ENCODE measurements at places on chromosomes 7 and 10.

DNA sequence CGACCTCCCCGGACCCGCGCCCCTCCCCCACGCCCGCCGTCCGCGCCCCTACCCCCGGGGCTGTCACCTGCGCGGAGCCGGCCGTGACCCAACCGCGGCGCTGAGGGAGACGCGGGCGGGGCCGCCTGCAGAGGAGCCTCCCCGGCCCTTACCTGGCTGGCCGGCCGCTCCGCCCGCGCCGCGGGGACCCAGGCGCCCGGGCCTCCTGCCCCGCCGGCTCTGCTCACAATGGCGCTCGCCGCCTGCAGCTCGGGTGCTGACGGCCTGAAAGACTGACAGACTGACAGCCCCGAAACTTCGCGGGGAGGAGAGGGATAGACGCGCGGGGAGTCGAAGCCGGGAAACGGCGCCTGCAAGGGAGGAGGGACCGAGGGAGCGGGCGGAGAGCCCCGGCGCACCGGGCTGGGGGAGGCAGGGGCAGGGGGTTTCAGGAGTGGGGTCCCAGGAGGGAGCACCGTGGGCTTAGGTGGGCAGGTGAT is 393 bp downstream of the ZNF467 start:
- no peak for DNase-seq

DNA sequence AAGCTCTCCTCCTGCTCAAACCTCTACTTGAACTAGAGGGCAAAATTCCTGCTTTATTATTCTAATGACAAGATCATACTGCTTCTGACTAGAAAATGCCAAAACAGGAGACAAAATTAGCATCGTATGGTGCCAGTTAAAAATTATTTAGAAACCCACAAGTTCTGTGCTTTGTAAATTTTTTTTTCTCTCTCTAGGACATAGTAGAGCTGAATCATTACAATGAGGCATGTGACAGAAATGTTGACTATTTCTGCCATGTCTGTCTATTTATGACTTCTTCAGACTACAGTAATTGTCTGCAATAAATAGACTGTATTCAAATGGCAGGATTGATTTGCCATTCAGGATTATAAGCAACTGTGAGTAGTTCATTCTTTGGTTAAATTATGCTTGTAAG is 335.8 kb downstream of the PRPF18 start:
- DNase-seq, result no peak

- DNase-seq, result no peak
Observed at GRCh38 chr7:155455132-155455693, 2.7 kb upstream of the EN2 start.

GRCh38 chr7:4641091-4641666 is 40.9 kb upstream of the FOXK1 start:
- no peak for DNase-seq

DNA sequence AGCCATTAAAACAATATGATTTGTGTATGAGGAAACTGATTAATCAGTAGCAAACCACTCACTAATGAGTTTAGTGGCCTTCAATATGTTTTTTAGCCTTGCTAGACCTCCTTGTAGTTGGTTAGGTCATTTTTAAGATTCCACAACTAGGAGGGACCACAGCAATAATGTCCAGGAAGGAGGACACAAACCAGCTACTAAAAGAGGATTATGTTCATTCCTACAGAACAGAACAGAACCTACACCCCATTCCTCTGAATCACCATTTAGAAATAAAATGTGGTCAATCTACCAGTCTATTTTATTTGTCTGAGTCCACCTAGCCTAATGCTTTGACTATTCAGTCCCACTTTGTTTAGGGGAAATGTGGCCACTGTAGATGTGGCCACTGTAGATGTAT is 226.3 kb downstream of the GLI3 start:
- no peak for DNase-seq

- DNase-seq, result peak; percentile 47
Observed at GRCh38 chr10:119025336-119025735, 4.2 kb upstream of the NANOS1 start.

- DNase-seq, result no peak
Observed at GRCh38 chr7:52161483-52161882, 844.9 kb upstream of the COBL start.

DNA sequence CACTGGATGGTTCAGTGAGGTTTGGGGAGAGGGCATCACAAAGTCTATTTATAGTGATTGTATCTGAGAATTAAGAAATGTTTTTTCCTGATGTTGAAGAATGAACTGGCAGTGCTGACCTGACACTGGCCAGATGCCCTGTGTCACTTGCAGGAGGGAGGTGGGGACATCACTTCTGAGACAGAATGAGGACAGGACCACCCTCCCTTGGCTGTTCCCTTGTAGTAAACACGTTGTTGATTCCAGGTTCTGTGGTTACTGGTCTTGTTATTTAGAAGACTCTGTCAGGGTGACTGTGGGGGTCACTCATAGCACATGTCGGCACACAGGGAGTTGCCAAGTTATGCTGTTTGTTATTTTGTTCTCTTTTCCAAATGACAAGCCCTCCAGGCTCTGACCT is 126.4 kb downstream of the ADCY1 start:
- no peak for DNase-seq

DNA sequence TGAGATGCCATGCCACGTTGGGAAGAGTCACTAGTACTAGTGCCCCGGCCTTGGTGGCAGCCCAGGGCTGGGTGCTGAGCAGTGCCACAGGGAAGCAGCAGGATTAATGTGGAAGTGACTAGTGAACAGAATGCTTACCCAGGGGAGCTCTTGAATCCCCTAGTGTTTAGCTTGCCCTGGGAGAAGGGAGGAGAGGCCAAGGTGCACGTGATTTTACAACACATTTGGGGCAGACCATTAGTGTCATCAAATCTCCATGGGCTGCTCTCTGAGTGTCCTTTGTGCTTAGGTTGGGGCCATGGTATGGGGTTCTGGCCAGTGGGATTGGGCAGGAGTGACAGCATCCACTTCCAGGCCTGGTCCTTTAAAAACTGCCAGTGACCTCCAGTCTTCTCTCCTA is 37.5 kb downstream of the ARHGAP22 start:
- no peak for DNase-seq

- DNase-seq, result no peak
Observed at GRCh38 chr7:42156291-42156865, 80.6 kb downstream of the GLI3 start.

DNA sequence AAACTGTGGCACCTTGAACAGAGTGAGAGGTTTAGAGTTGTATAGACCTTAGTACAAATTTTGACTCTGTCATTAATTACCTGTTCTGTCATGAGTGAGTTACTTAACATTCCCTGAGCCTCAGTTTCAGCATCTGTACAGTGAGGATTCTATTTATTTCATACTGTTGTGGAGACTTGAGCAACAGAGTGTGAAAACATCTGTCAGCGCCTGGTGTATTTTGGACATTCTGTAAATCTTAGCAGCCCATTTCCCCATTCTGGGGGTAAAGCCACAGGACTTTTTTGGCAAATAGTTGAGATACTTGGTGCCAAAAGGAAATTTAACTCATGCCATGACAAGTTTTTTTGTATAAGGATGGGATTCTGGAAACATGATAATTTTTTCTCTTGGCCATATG is 94.8 kb downstream of the AUTS2 start:
- no peak for DNase-seq

DNA sequence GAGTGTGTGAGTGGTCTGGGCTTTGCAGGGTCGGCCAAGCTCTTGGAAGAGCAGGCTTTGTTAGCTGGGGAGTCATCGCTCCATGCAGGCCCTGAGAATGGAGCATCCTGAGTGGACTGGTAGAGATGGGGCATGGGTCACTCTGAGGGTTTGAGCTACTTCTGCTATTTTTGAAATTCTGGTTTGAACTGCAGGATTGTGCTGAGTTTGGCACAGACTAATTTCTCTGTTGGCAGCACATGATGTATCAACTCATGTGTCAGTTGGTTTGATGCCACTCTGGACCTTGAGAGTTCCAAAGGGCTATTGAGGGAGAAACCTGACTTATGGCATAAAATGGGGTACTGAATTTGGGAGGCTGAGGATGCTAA is 56.3 kb downstream of the LRMDA start:
- DNase-seq, result no peak

- no peak for DNase-seq
Observed at GRCh38 chr7:63067897-63068585, 930.6 kb upstream of the ZNF722 start.

- no peak for DNase-seq
Observed at GRCh38 chr7:19020711-19021110, 96.7 kb downstream of the TWIST1 start.

DNA sequence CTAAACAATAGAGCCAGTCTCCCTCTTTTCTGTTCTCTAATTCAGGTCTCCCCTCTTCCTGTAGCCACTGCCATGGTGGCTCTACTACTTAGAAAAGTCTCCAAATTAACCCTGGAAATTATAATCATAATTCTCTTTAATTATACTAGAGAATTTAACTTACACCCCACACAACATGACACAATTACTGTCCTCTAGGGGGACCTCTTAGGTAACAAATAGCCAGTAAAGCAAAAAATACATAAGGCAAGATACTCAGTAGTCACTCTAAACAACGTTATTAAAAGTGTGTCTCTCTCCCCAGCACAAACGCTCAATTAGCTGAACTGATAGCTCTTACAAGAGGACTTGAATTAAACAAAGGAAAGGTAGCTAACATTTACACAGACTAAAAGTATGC is 44.3 kb upstream of the ZNF107 start:
- no peak for DNase-seq

GRCh38 chr10:54682554-54682953 is 118.5 kb downstream of the PCDH15 start:
- DNase-seq, result no peak

- DNase-seq, result peak; percentile 27
Observed at GRCh38 chr7:130242198-130243014, 24.3 kb upstream of the CPA2 start.

- DNase-seq, result peak; percentile 68
Observed at GRCh38 chr7:105652359-105652993, 71.2 kb upstream of the EFCAB10 start.

- DNase-seq, result no peak
Observed at GRCh38 chr10:29676732-29677131, 42.0 kb upstream of the SVIL start.

GRCh38 chr10:8187171-8187666 is 132.7 kb downstream of the GATA3 start:
- DNase-seq, result no peak

- no peak for DNase-seq
Observed at GRCh38 chr7:50264908-50265307, 39.6 kb upstream of the IKZF1 start.

DNA sequence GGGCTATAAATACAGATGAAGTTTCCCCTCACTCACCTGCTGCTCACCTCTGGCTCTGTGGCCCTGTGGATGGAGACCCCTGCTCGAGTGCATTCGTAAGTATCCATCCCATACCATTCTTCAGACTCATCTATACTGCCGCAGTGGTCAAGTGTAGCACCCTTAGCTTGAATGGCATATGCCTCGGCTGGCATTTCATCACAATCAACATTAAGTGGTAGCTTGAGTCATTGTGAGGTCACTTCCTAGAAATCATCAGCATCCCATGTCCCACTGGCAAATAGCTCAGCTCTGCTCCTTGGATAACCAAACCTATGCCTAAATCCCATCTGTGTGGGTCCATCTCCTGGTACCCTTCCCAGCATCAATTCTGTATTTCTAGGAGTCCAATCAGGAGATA is 38.2 kb downstream of the MDH2 start:
- DNase-seq, result no peak

- peak; percentile 38 for DNase-seq
Observed at GRCh38 chr7:30740417-30741181, 11.3 kb upstream of the INMT start.

- DNase-seq, result no peak
Observed at GRCh38 chr7:6437251-6437650, 10.5 kb downstream of the DAGLB start.

GRCh38 chr7:17147409-17147808 is 151.0 kb upstream of the AHR start:
- DNase-seq, result no peak

DNA sequence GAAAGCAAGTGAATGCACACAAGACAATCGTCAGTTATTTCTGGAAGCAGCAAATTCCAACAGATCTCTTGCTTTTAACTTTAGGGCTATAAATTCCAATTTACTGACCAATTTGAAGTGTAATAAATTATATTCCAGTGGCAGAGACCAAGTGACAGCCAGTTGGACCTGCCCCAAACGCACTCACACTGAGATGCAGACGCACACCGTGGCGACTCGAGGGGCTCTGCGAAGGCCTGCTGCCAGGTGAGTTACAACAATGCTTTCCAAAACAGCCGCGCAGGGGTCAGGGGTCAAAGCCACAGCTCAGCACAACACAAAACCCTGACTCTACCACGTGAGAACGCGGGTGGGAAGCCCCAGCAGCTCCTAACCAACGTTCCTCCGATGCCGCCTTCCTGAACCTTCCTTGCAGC is 97.4 kb downstream of the ZRANB1 start:
- no peak for DNase-seq

DNA sequence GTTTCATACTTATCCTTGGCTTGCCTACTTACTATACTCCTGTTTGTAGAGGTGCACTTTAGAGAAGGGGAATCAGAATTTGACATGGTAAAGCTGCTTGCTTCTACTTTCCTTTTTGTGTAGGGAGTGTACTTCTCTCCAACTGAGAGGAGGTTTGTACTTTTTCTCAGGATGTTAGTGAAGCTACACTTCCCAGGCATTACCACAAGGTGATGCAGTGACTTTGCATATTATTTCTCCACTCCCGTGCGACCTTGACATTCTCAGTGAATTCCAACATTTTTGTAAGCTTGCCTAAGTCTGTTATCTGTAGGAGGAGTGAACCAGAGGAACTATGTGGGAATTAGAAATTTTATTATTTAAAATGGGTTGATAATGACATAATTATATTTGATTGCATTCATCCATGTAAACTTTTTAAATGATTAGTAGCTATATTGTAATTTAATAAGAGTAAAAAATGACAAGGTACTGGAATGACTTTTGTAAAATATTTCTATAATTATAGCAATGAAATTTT is 5.2 kb downstream of the TAX1BP1 start:
- DNase-seq, result no peak

GRCh38 chr10:132363921-132364593 is 32.1 kb downstream of the LRRC27 start:
- peak; percentile 5 for DNase-seq

DNA sequence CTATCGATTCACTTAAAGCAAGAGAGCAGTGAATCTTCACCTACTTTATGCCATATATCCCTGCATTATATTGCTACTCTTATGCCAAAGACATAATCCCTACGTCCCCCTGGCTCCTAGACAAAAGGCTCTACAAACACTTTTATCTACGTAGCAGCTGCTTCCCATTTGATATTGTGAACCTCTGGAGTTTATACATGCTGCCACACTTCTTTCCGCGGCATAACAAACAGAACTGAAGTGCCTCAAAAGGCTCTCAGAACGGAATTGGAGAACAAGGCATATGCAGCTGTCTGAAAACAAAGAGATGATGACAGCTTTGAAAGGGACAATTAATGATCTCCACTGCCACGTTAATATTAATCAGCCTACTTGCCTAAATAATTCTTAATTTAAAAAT is 985.6 kb upstream of the LRRN3 start:
- no peak for DNase-seq

DNA sequence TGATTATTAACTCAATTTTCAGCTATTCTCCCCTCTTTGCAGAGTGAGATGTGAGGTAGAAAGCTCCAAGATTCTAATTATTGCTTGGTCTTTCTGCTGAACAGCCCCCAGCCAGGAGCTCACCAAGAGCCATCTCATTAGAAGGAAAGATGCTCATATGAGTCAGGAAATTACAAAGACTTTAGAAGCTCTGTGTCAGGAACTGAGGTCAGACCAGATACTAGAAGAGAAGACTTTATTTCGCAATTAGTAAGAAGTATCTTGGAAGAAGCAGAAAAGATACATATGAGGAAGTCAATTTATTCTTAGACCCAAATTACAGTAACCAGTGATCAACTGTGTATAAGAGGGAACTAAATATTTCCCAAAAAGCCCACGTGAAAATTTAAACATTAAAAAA is 626.9 kb downstream of the ZWINT start:
- DNase-seq, result no peak
